ENCODE measurements at places on chromosomes 6 and 20.

DNA sequence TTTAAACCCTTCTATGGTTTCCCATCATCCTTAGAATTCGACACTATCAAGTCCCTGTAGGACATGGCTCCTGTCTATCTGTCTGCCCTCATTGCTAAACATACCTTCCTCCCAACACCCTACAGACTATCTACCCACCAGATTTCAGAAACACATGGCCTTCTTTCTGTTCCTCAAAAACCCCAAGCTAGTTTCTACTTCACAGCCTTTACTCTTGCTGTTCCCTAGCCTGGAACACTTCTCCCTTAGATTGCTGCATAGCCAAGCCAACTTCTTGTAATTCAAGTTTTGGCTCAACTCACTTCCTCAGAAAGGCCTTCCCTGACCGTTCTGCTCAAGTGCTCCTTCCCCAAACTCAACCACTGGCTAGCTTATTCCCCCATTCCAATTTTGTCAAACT lies 156.2 kb downstream of the BTBD9 start:
- peak; percentile 33 for DNase-seq

- DNase-seq, result peak; percentile 8
These were observed 127.9 kb downstream of the CDK19 start for GRCh38 chr6:110687326-110687725.

DNA sequence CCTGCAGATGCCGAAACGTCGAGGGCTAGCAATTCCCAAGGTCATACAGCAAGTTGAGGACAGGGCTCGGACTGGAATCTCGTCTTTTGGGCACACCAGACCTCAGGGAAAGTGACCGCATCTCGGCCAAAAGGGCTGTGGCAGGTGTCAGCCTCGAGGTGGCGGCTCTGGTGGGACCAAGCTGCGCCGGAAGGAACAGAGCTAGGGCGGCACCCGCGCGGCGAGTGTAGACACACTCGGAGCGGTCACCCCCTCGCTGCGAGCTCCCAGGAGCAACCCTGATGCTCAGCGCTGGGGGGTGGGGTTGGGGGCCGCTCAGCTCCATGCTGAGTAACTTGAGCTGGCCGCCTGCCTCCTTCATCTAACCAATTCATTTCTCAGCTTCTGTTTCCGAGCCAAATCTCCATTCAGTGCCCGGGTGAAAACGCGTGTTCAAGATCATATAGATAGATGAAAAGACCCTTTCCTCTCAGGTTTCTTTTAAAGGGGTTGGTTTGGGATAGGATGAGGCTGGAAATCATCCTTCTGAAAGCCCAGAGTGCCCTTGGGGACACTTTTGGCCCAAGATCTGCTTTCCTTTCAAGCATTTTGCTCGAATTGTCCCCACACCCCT lies 2.2 kb upstream of the TUBB2B start:
- peak; percentile 44 for DNase-seq

GRCh38 chr6:56863366-56863765 lies 91.5 kb upstream of the BEND6 start:
- no peak for DNase-seq
